Inflammatory macrophage (primary cell): ENCODE measurements at places on chromosomes 3 and 15.
A peak's percentile ranks its signal among the peaks of the same experiment; 100 is the strongest.

- DNase-seq, result no peak
Measured at GRCh38 chr15:97446138-97446537, 514.4 kb upstream of the ARRDC4 start.

DNA sequence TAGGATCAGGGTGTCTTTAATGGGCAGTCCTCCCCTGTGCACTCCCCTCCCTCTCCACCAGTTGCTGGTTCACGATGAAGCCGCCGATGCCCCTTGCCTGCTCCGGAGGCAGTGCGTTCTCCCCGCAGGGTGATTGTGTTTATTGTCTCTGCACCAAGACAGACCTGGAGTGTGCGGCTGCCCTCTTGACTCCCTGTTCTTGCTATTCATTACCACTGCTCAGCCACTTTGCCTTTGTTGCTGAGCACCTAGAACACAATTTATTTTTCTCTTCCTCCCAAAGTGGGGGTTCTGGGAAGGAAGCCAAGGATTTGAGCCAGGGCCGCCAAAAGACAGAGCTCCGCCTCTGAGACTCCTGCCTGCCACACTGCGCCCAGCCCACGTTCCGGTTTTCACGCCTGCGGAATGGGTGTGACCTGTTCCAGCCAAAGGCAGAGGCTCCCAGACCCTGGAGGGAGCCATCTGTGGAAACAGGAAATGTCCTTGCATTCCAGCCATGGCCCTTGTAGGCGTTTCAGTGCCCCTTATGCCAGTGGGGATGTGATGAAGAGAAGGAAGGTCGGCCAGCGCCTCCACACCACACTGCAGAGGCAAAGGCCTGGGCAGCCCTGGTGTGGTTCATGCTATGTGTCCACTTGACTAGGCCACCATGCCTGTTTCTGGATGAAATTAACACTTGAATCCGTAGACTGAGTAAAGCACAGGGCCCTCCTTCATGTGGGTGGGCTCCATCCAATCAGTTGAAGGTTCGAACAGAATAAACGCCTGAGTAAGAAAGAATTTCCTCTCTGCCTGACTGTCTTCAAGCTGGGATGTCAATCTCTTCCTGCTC is 85.8 kb downstream of the HMG20A start:
- peak; percentile 3 for DNase-seq

DNA sequence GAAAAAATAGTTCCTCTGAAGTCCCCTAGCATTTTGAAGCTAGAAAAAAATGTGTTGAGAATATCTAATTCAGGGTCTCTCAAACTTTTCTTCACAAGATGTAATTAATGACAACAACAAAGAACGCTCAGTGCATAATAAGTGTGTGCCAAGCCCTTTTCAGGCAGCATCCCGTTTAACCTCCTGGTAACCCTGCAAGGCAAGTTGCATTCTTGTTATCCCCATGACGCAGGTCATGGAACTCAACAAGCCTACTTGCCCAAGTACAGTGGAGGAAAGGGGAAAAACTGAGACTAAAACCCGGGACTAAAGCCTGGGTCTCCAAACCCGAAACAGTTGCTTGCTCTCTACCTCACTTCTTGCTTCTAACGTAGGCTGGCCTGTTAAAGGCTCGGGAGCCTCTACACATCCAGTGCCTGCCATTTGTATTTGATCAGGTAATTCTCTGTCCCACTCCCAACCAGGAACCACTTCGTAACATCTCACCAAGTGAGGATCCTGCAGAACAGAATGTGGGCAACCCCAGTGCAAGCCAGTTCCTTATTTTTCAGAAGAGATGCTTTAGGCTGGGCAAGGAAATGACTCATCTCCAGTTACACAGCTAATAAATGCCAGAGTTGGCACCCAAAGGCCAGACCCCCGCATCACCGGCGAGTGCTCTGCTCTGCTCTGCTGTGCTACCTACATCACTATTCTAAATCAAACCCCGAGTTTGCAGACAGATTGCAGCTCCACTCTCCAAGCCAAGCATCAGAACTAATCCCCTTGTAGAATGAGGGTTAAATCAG is 28.3 kb downstream of the LMCD1 start:
- DNase-seq, result peak; percentile 47

- DNase-seq, result no peak
Measured at GRCh38 chr3:30471066-30471465, 135.3 kb upstream of the TGFBR2 start.

DNA sequence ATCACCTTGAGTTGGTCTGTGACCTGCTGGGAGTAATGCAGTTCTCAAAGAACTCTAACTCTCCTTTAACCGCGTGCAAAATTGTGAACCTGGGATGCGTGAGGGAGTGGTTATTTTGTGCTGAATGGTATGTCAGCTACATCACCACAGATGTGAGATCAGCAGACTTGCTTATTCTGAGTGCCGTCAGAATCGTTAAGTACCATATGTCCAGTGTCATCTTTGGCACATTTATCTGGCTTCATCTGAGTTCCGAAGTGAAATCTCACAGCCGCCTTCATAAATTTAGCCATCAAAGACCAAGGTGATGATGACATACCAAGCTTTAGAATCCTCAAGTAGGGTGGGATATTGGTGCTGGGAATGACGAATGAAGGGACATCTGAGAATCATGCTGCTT is 347.2 kb upstream of the TPRG1 start:
- DNase-seq, result no peak

DNA sequence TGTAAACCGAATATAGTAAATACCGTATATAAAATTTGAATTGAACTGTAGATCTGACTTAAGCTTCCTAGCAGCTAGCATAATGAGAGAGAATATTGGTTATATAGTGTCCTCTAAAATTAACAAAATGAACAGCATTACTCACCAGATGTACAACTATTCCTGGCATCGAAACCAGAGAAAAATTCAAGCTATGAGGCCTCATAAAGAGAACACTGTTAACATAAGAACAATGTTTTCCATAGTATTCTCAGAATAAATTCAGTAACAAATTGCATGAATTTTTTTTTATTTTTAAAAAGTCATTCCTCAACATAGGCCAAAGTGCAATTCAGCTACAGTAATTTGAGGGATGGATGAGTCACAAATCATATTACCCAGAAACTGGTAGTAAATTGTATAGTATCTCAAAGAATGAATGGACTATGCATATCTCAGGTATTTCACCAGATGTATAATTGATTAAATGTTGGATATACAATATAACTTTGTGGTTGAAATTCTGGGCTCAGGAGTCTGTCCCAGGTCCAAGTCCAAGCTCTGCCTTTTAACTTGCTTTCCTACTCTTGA is 5.0 kb downstream of the TMEM207 start:
- no peak for DNase-seq

DNA sequence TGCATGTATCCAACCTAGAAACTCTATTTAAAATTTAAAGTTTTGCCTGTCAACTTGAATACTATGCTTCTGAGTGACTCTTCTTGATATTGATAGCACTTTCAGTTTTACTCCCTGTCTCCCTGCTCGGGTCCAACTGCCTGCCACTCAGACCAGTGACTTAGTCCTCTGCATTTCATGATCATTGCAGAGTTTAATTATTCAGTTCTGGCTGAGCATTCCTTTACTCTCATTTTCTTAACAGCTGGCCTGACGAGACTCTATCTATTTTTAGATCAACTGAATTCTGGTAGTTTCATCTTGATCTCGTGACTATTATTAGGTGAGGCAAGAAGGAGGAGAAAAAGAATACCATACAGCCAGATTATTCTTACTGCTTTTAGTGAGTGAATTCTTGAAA is 617.4 kb downstream of the SI start:
- DNase-seq, result no peak

DNA sequence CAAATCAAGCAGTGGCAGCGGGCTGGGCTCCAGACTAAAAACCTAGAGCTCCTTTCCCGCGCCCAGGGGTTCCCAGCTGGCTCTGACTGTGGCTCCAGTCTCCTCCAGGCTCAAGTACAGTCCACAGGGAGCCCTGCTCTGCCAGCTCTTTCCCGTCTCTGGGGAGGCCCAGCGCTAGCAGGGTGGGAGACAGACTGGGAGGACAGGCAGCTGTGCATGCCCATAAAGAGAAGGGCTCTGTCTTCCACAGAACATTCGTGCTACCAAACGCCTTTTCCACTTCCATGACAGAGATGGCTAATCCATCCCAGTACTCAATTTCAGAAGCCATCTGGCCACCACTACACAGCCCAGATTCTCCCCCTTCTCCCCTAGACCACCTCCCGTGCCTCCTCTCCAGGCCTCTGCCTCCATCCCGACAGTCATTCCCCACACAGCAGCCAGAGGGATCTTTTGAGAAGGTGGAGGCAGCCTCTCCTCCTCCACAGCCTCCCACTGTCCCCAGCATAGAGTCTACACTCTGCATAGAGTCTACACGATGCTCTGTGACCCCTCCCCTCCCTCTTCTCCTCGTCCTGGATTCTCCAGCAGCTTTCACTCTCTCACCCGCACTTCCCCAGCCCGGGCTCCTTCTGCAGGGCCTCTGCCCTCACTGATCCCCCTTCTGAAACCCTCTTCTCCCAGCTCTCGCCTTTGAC is 6.8 kb upstream of the DUSP7 start:
- no peak for DNase-seq

DNA sequence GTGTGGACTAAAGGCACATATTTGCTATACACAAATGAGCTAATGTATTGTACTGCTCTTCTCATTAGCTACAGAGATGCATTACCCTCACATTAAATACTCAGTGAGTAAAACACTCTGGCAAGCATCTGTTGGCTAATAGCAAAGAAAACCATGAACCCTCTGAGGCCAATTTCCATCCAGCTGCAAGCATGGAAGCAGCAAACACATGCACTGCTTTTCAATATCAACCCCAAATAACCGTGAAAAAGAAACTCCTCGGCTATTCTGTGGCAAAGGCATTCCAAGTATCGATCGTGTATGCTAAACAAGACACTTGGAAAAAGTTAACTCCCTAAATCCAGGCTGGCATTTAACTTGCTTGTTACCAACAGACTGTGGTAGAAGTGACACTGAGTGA is 67.0 kb downstream of the PEAK1 start:
- no peak for DNase-seq

DNA sequence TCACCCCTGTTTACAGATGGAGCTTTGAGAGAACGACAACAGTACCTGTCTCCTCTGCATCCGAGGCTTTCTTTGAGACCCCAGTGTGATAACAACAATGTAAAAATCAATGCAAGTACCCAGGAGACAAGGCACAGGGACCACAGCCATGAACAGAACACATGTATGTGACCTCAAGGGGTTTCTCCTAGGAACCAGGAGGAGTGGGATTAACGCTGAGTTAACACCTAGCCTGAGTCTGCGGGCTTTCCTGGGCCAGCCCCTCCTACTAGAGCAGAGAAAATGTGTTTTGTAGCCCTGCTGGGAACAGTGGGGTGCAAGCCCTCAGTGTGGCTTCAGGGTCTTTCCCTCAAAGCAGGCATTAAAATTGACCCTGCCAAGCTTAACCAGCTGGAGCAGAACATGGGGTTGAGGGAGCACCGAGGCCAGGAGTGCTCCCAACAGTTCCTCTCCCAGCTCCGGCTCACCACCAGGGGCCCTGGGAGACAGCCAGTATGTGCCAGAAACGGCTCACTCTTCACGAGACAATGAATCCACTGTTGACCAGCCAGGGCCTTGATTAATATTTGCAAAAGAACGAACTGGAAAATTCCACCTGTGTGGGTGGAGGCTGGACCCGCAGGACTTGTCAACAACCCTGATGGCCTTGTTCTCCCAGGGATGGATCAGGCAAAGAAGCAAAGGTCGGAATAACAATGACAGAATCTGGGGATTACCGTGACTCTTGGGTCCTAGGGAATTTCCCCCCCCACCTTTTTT is 3.6 kb downstream of the CHDH start:
- no peak for DNase-seq

GRCh38 chr15:89910891-89911626 is 1.7 kb downstream of the ARPIN start:
- DNase-seq, result peak; percentile 85

DNA sequence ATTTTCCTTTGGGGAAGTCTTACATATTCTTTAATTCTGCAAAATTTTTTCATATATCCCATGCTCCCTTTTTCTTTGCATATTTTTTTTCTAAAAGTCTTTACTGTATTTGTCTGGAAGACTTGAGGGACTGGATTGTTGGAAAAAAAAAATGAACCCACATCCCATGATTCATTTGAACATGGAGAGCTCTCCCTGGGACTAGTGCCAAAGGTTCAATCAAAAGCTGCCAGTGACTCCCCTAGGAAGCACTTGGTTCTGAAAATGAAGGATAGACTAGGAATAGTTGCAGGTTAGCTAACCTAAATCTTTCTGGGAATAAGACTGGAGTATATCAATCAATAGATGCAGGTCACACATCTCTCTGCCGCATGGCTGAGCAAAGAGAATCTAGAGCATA is 16.4 kb upstream of the BNC1 start:
- no peak for DNase-seq

DNA sequence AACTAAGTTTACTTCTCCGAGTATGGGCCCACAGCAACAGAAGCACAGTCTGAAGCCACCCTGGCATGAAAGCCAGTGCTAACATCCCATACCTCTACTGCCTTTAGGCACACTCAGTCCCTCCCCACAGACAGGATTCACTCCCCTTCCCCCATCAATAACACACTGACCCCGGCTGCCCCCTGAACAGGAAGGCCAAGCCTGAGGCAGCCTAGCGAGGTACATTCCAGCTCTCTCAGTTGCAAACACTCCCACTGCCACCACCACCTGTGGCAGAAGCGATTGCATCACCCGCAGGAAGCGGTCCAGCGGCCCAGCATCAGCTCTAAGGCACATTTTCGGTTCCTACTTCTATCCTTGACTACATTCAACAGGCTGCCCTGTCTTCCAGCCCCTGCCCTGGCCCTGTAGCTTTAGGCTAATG is 7.0 kb upstream of the BMF start:
- DNase-seq, result peak; percentile 60

DNA sequence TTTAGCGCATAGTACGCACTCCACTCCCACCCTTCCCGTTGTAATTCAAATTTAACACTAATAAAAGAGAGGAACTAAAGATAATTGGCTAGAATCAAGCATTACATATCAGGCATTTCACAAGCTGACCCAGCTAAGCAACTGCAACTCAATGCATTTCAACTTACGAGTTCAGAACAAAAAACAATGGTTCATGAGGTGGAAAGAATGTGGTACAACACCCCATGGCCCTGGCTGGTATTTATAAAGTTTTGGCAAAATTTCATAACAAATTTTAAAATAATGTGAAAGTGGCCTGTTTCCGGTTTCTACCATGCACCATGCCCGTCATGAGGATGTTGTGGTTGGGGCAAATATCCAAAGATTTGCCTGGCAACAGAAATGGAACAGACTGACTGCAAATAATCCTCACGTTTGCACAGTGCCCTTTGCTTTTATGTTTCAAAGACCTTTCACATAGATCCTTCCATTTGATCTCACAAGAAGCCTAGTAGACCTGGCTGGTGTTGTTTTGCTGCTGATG is 455.3 kb upstream of the NR2F2 start:
- peak; percentile 57 for DNase-seq

GRCh38 chr3:71955240-71956068 is 170.5 kb upstream of the PROK2 start:
- DNase-seq, result peak; percentile 75

- DNase-seq, result no peak
Measured at GRCh38 chr15:69794645-69795469, 302.9 kb downstream of the TLE3 start.

- no peak for DNase-seq
Measured at GRCh38 chr3:32335365-32336112, 56.1 kb upstream of the CMTM7 start.
